ENCODE measurements at places on chromosomes 1 and 21.

GRCh38 chr1:38179483-38179882 is 132.9 kb upstream of the POU3F1 start:
- no peak for DNase-seq

- no peak for DNase-seq
Observed at GRCh38 chr1:100719490-100719889, at the start of gene VCAM1. Gene VCAM1 (plus strand): TSS chr1:100719742. CDS start chr1:100719861, 119 bp downstream.

GRCh38 chr1:54156201-54156600 is 3.4 kb upstream of the CDCP2 start:
- no peak for DNase-seq

- no peak for DNase-seq
Observed at GRCh38 chr1:64228167-64228957, 24.9 kb downstream of the UBE2U start.

- DNase-seq: no peak
Observed at GRCh38 chr1:37858931-37859506, 373 bp downstream of the MTF1 start.

GRCh38 chr1:87464022-87464490 is 135.4 kb downstream of the LMO4 start:
- DNase-seq: no peak
